ENCODE measurements at places on chromosomes 2 and 18.
A peak's percentile ranks its signal among the peaks of the same experiment; 100 is the strongest.

DNA sequence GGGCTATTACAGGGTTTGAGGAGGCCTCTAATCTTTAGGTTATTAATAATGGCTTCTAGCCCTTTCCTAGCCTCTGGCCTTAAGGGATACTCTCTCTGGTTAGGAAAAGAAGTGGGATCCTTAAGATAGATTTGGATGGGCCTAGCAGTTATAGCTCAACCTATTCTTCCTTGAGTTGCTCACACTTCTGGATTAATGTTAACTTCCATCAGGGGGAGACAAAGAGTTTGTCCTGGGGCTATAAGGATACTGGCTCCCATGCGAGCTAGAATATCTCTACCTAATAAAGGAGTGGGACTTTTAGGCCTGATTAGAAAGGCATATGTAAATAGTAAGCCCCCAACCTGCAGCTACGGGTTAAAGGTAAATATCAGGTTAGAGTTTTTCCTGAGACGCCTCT lies 14.3 kb upstream of the PTH2R start:
- DNase-seq = no peak

DNA sequence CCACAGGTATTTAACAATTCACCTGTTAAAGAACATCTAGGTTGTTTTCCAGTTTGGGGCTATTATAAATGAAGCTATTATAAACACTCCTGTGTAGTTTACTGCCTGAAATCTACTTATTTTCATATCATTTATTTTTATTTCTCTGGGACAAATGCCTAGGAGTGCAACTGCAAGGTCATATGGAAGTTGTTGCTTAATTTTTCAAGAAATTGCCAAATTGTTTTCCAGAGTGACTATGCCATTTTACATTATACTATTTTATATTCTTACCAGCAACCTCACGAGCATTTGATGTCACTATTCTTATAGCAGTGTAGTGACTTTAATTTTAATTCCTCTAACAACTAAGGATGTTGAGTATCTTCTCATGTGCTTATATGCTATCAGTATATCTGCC lies 298.4 kb downstream of the EXOC6B start:
- DNase-seq = no peak

DNA sequence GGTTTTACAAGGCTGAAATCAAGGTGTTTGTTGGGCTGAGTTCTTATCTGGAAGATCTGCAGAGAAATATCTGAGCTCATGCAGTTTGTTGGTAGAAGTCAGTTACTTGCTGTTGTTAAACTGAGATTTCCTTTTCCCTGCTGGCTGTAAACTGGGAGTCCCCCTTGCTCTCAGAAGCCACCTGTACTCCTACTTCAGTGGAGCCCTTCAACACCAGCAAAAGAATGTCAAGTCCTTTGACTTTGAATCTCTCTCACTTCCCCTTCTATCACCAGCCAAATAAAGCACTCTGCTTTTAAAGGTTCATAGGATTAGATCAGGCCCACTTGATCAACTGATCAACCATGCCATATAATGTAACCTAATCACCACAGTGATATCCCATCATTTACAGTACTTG lies 252.2 kb upstream of the CDH7 start:
- DNase-seq = no peak

GRCh38 chr2:235981631-235982030 lies 186.6 kb downstream of the GBX2 start:
- no peak for DNase-seq

DNA sequence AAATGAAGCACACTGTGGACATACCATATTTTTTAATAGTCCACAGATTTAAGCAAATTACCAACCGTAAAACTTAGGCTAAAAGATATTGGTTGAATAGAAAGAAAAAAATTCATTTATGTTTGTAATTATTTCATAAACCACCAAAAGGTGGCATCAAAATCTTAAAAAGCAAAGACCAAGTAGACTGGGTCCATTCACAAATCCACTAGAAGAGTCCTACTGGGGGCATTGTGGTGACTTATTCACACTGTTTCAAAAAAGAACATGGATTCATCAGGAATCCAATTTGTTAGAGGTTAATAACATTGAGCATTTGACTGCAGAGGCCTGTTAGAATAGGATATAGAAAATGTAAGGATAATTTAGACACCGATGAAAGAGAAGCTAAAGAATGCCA lies 194.9 kb upstream of the KYNU start:
- no peak for DNase-seq

DNA sequence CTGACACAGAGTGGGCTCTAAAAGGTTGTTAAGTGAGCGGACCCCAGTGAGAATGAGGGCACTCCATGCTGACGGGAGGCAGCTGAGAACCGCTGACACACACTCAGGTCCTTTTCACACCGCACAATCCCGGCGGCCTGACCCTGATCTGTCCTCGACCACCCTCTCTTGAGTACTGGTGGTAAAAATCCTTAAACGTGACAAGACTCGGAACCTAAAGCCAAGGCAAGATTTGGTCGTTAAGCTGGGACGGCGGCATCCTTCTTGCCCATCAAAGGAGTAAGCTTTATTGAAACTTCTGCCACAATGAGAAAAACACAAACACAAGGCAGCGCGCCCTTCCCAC lies 569 bp downstream of the TMX3 start:
- DNase-seq = no peak

GRCh38 chr2:128380961-128381938 lies 62.6 kb upstream of the HS6ST1 start:
- no peak for DNase-seq

DNA sequence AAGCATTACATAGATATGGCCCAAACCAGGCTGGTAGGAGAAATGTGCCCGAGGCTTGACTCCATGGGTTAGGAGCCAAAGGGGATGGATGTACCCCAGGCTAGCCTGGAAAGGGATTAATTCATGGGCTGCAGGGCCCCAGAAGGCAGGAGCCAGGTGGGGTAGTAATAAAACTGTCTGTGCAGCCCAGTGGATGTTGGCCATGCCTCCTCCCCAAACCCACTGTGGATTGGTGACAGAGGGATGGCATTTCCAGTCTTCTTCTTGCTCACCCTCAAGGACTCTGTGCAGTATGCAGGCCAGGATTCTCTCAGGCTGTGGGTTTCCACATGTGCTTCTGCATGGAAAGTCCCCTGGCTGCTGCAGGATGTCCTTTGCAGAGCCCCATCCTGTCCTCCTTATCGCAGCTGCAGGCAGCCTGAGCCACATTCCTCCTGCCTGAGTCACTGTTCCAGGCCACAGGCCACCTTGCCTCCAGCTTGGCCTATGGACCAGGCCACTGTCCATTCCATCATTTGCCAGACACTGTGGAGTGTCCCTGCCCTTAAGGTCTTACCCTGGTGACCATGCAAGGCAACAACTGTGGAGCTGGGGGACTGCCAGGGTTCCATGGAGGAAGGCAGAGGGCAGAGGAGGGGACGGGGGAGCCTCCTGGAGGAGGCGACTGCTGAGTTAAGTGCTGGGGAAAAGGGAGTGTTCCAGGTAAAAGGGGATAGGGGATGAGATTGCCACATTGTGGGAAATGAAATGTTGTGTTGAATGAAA lies 38.9 kb downstream of the INO80C start:
- no peak for DNase-seq

DNA sequence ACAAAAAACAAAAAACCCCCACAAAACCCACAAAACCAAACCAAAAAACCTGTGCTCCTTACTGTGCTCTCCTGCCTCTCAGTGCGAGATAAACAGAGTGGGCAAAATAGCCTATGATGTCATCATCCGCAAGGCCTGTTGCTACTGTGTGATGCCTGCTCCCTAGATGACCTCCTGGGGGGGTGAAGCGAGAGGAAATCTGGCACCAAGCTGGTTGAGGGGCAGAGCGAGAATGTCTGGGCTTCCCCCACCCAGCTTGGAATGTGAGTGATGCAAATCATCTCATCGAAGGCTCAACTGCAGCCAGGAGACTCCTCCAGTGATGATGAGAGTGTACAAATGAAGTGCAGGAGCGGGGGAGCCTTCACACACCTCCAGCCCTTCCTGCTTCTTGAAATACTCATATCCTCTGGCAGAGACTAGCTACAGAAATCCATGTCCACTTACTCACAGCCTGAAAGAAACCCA lies 57.7 kb upstream of the MAP4K3 start:
- DNase-seq = peak; percentile 23

GRCh38 chr2:38178556-38179419 lies 102.8 kb upstream of the CYP1B1 start:
- no peak for DNase-seq

GRCh38 chr2:197183355-197183754 lies 127.2 kb downstream of the ANKRD44 start:
- no peak for DNase-seq

DNA sequence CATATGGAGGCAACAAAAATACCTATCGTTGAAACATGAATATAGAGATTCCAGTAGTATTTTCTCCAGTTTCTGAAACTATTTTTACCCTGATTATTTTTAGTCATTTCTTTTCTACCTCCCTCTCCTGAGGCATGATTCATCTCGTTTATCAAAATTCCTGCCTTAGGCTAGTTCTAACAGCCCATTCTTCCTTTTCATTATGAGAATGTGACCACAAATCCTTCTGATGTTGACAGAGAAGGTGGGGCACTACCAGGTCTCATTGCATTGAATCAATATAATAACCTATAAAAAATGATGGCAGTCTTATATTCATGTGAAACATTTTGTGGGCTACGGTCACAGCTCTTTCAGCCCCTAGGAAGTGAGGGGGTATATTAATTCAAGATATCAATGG lies 406.5 kb upstream of the UBE2E3 start:
- DNase-seq = no peak

- no peak for DNase-seq
Observed at GRCh38 chr2:69683170-69683971, 39.8 kb upstream of the AAK1 start.

GRCh38 chr18:6406075-6406909 lies 8.4 kb downstream of the L3MBTL4 start:
- DNase-seq = no peak

- no peak for DNase-seq
Observed at GRCh38 chr2:165700531-165700930, 93.5 kb downstream of the GALNT3 start.

- no peak for DNase-seq
Observed at GRCh38 chr18:6650747-6651146, 78.8 kb upstream of the ARHGAP28 start.

DNA sequence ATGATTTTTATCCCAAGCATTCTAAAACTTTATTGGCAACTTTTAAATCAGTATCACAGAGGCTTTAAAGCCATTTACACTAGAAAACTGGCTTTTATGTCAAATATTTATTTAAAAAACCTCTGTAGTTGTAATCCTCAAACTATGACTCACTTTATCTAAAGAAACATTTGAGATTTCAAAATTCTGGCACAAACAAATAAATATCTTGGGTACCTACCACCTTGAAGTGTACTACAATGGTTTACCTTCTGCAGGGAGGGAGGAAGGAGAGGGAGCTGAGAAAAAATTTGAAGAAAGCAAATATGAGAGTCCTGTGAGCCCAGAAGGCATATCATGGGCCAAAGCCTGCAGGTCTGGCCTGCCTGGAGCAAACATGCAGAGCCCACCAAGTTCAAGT lies 155.6 kb downstream of the NCKAP5 start:
- no peak for DNase-seq

DNA sequence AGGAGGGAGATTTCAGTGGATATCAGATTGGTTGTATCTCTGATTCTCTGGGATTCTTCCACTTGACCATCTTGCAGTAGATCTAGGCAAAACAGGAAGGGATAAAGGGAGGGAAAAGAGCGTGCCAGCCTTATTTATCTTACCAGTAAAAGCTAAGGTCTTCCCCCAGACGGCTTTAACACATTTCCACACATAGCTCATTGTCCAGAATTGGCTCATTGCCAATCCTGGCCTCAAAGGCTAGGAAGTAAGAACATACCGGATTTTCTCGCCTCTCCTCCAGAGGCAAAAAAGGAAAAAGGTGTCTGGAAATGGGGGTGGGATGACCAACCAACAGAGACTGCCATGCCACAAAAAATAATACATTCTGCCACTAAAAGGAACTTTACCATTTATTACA lies 411.6 kb upstream of the NRP2 start:
- no peak for DNase-seq

- no peak for DNase-seq
Observed at GRCh38 chr18:407191-407590, 93.3 kb downstream of the COLEC12 start.

GRCh38 chr2:52416340-52416739 lies 1351.3 kb upstream of the CHAC2 start:
- DNase-seq = no peak

DNA sequence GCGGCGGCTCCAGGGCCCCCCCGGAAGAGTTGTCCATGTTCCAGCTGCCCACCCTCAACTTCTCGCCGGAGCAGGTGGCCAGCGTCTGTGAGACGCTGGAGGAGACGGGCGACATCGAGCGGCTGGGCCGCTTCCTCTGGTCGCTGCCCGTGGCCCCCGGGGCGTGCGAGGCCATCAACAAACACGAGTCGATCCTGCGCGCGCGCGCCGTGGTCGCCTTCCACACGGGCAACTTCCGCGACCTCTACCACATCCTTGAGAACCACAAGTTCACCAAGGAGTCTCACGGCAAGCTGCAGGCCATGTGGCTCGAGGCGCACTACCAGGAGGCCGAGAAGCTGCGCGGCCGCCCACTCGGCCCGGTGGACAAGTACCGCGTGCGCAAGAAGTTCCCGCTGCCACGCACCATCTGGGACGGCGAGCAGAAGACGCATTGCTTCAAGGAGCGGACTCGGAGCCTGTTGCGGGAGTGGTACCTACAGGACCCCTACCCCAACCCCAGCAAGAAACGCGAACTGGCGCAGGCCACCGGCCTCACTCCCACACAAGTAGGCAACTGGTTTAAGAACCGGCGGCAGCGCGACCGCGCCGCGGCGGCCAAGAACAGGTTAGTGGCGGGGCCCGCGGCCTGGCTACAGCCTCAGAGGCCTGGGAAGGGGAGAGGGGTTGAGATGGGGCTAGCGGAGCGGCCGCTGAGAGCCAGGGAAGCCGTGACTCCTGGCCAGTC lies 965 bp downstream of the SIX3 start:
- no peak for DNase-seq

- DNase-seq = no peak
Observed at GRCh38 chr2:193331676-193332075, 1136.9 kb upstream of the TMEFF2 start.

- no peak for DNase-seq
Observed at GRCh38 chr2:15527074-15527739, 33.9 kb downstream of the NBAS start.

Measured in activated naive CD4-positive, alpha-beta T cell treated with Interleukin-2 at 50 U/mL for 16 hours (primary cell).